ENCODE measurements at places on chromosomes 1 and 21. TPM values are rescaled to one million over a fixed set of nuclear protein-coding genes. Genes with fewer than 3 reads are reported as not detected.

DNA sequence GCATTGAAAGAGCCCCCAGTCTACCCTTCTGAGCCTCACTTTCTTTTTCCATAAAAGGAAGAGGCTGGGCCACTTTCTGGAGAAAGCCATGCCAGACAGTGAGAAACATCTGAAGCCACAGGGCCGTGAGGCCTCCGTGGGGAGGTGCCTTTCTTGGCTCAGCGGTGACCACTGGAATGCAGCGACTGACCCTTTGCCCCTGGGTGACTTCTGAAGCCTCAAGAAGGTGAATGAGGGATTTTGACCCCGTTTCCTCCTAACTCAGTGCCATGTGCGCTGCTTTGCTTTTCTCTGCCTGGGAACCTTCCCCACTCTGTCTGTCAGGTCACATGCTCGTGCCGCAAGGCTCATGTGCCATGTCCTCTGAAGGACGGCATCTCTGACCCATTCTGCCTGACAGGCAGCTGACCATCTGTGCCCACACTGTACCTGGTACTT, 44.7 kb upstream of the A3GALT2 start:
- peak; percentile 60 for DNase-seq

- DNase-seq: no peak
Observed at GRCh38 chr1:193458628-193459027, 272.2 kb upstream of the B3GALT2 start.

GSTM3 gene
- total RNA-seq: 134 TPM

GRCh38 chr1:229063154-229063773, 207.6 kb upstream of the RAB4A start:
- DNase-seq: no peak

LCE3E gene
- total RNA-seq: not detected

DNA sequence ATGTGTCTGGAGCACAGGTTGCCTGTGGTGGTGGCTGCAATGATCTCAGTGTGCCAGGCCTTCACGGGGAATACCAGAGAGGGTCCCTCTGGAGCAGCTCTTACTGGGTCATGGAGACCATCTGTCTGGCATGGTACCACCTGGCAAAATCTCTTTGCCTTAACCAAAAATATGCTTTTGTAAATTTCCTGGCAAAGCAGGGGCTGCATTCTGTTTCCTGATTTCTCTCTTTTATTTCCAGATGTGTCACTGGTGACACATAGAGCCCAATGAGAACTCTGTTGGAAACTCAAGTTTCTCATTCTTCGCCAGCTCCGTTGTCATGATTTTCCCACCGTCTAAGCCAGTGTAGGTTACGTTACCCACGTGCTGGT, 136.5 kb downstream of the FGGY start:
- DNase-seq: no peak

ABCG1 gene
- total RNA-seq: 17.8 TPM

GRCh38 chr1:232300466-232300865, 329.5 kb downstream of the SIPA1L2 start:
- DNase-seq: no peak

DNA sequence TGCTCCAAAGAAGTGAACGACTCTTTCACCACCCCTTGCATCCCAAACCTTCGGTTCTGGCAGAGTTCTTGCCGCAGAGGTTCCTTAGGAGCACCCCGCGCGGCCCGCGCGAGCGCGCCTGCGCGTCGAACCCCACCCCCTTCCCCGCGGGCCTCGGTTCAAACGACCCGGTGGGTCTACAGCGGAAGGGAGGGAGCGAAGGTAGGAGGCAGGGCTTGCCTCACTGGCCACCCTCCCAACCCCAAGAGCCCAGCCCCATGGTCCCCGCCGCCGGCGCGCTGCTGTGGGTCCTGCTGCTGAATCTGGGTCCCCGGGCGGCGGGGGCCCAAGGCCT, at the start of gene C1orf56:
C1orf56 (plus strand) TSS at position 161 of the 334 bp plus-strand sequence; CDS start at position 258, 97 bp downstream.
- DNase-seq: peak; percentile 81

NTMT2 gene
- not detected for total RNA-seq

GRCh38 chr1:43610339-43610738, 39.6 kb upstream of the KDM4A start:
- DNase-seq: no peak

DNA sequence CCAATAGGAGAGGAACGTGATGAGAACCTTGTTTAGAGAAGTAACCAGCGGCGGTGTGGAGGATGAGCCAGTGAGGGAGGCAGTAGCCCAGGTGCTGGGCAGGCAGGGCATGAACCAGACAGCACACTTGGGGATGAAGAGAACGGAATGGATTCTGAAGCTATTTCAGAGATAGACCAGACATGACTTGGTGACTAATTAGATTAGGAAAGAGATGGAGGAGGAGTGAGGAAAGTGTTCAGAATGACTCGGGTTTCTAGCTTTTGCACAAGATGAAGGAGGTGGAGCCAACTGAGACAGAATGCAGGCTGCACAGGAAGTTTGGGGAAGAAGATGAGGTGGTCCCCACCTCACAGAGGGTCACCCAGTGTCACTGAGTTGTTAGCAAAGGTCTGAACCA, 5.1 kb downstream of the PEF1 start:
- no peak for DNase-seq

DNA sequence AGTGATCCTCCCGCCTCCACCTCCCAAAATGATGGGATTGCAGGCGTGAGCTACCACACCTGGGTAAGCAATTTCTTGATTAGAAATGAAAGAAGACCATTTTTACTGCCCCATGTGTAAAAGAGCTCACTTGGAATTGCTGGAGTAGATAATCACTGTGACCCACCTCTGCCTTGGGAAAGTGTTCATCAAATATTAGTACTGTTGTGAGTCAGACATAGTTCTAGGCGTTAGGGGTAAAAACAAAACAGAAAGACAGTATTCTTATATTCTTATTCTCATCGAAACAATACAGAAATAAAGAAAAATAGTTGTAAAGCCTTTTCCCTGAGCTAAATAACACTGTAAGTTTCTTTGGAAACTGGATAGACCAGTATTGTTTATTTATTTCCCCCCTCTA, 36.2 kb downstream of the CELF3 start:
- no peak for DNase-seq

OR2L2 gene
- 0.34 TPM for total RNA-seq

DNA sequence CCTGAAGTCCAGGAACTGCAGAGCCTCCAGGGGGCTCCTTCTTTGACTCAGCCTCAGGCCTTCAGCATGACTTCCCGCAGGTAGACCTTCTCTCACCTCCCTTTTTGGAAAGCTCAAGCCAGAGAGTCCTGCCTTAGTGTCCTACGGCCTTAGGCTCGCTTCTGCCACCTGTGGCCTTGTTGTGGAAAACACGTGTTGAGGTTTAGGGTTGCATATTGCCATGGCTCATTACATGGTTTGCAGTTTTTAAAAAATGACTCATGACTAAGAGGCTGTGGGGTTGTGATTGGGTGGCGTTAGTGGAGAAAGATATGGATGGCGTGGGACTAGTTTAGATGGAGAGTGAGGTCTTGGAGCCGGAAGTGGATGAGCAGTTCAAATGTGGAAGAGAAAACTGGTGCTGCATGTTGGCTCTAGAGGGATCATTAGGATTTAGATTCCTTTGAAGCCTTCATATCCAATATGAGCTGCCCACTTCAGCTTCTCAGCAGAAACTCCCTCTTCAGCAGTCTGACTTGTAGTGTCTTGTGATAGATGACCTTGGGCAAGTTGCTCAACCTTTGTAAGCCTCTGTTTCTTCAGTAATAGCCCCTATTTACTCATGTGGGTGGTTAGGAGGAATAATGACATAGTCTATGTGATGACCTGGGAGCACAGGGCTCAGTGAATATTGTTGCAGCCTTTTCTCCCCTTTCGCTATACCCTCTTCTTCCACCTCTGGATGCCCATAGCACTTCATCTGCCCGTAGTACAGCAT, 6.5 kb upstream of the FGGY start:
- DNase-seq: peak; percentile 54

DNA sequence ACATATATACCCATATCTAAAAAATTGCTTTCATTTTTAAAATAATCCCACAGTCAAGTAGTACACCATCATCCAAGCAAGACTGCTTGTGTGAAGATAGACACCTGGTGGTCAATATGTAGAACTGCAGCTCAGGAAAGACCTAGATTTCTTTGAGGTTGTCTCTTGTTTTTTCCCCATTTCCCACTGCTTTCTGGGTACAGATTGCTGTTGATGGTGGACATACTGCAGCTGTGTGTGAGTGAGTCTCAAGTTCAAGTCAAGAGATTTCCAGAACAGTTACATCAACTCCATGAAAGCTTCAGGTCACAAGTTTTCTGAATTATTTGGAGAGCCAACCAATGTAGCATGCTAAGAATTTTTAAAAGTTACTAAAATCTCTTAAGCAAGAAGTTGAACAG, 306.4 kb downstream of the DUSP10 start:
- no peak for DNase-seq

KRTAP24-1 gene
- total RNA-seq: not detected

HDGF gene
- 162 TPM for total RNA-seq

DNA sequence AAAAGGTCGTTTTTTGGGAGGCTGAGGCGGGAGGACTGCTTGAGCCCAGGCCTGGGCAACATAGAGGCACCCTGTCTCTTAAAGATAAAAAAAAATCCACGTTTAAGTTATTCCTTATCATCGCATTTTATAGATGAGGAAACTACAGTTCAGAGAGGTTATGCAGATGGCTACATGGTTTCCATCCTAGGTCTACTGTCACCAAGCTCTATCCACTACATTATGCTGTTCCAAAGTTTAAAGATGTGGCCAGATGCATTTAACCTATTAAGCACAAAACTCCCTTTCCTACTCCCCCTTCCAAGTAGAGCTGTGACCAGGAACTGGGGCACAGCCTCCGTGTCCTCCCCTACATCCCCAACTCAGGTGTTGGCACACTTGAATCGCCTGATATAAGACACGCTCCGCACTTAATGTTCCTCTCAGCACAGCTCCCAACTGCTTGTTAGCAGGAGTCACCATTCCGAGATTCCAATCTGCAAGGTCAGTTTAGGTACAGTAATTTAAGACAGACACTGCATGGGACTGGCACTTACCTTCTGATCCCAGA, 1.3 kb downstream of the TAF5L start:
- no peak for DNase-seq

- DNase-seq: no peak
Observed at GRCh38 chr1:50474859-50475809, 51.9 kb upstream of the DMRTA2 start.

FALEC gene
- not detected for total RNA-seq

HEYL gene
- total RNA-seq: 13.1 TPM

- no peak for DNase-seq
Observed at GRCh38 chr1:211068976-211069375, 65.0 kb downstream of the KCNH1 start.

DNA sequence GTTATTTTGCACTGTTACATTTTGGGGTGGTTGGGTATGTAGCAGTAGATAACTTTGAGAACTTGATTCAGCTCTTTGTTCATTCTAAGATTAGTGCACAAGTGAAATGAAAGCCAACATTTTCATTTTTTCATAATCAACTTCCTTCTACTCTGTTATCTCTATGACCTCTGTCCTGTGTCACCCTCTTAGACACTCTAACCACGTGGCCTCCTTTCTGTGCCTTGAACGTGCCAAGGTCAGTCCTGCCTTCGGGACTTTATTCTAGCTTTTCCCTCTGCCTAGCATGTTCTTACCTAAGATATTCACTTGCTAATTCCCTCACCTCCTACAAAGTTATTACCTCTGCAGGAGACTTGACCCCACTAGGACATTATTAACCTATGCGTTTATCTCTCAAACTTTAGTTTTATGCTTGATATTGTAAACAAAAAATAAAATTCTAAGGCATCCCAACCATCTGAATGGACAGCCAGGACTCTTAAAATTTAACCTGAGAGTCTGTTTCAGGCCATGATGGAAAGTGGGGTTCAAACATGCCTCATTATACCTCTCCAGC, 19.2 kb upstream of the EDEM3 start:
- DNase-seq: no peak

CDK18 gene
- total RNA-seq: 13.6 TPM

DNA sequence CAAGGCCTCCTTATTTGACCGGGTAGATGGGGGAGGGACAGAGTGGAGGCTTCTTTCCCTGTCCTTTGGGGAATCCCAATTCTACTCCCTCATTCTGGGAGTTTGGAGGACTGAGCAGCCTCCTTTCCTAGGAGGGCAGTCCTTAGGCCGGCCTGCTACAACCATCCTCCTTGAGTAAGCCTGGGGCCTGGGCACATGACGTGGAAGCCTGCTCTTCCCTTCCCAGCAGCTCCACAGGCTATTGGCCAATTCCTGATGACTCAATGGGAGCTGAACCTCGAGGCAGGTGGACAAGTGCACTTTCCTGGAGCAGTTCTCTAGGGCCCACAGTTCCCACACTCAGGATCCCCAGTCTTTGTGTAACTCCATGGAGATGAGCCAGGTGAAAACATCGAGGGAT, 3.1 kb downstream of the KCNA10 start:
- DNase-seq: no peak

DNA sequence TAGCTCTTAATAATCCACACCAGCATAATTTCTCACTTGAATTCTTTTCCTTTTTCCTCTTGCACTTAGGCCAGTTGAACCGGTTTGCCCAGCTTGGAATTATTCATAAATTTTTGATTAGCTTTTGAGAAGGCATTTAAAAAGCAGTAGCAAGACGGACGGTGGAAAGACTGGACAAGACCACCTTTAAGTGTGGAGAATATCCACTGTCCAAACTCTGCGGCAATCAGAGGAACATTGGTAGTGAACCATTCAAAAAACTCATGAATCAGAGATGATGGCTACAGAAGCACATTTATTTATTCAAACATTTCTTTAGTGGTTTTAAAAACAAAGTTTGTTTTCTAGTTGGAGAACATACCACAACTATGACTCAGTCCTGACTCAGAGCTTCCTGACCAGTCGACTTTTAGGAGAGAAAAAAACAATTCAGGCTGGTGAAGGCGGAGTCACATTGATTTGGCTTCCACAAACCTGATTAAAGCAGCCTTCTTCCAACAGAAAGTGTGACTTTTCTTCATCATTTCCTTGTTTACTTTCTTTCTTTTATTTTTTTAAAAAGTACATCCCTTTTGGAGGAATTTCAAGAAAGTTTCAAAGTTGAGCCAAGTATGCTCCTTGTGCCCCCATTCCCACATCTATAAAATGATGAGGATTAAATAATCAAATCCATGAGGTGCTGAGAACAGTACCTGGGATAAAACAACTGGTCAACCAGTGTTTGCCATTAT, 128.8 kb downstream of the ADSS2 start:
- DNase-seq: peak; percentile 62

- DNase-seq: no peak
Observed at GRCh38 chr1:208866386-208866955, 622.3 kb upstream of the PLXNA2 start.

DNA sequence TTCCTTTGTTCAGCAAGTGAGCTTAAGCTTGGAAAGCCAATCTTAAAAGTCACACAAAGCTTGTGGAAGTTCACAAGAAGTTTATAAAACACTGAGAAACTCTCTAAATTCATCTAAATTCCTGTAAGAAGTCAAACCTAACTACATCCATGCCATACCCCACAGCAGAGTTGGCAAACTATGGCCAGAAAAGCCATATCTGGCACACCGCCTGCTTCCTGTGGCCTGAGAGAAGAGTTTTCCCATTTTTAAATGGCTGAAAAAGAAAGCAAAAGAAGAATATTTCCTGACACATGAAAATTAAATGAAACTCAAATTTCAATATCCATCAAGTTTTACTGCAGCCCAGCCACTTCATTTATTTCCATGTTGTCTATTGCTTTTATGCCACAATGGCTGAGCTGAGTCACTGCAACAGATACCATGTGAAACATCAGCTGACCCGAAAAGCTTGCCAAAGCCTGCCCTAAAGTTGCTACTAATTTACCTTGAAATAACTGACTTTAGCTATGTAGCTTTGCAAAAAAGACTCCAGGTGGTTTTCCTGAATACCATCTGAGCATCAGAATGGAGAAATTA, 237.1 kb downstream of the SLC45A1 start:
- peak; percentile 48 for DNase-seq

- DNase-seq: no peak
Observed at GRCh38 chr21:35002879-35003722, 46.0 kb downstream of the RUNX1 start.
